H54 (cell line): ENCODE measurements at places on chromosomes 2 and 18.

DNA sequence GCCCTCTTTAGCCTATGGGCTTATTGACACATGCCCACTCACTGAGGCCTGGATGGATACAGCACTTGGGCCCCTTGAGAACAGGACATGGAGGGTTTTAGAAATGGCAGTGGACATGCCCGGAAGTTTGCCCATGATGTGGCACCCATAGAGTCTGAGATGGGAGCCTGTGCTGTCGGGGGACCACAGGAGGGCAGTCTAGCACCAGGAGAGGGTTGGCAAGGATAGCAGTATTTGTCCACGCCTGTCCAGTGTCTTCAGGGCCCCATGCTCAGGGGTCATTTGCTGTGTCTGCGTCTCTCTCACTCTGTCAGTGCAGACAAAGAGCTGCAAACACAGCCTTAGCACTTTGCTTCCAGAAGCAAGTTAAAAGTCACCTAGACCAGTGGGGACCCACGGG lies 48.7 kb downstream of the IL1RL2 start:
- DNase-seq = no peak

GRCh38 chr18:21958707-21959450 lies 210.5 kb upstream of the GATA6 start:
- no peak for DNase-seq

GRCh38 chr2:161571051-161571429 lies 53.2 kb upstream of the SLC4A10 start:
- no peak for DNase-seq

DNA sequence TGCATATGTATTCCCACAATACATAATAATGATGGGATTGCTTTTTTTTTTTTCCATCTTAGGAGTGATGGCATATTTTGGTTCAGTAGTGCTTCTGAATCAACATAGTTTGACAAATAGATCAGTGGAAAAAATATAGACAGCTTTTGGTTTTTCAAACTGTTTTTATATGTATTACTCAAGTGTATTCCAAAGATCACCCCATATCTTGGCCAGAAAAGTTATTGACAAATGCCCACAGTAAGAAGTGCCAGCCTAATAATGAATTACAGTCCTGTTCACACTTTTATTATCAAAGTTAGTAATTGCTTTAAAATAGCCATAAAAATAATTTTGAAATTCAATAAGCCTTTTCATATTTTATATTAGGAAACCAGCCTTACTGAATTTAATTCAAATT lies 95.0 kb downstream of the TMEFF2 start:
- no peak for DNase-seq

GRCh38 chr2:241803387-241804325 lies 5.3 kb upstream of the NEU4 start:
- DNase-seq = no peak

DNA sequence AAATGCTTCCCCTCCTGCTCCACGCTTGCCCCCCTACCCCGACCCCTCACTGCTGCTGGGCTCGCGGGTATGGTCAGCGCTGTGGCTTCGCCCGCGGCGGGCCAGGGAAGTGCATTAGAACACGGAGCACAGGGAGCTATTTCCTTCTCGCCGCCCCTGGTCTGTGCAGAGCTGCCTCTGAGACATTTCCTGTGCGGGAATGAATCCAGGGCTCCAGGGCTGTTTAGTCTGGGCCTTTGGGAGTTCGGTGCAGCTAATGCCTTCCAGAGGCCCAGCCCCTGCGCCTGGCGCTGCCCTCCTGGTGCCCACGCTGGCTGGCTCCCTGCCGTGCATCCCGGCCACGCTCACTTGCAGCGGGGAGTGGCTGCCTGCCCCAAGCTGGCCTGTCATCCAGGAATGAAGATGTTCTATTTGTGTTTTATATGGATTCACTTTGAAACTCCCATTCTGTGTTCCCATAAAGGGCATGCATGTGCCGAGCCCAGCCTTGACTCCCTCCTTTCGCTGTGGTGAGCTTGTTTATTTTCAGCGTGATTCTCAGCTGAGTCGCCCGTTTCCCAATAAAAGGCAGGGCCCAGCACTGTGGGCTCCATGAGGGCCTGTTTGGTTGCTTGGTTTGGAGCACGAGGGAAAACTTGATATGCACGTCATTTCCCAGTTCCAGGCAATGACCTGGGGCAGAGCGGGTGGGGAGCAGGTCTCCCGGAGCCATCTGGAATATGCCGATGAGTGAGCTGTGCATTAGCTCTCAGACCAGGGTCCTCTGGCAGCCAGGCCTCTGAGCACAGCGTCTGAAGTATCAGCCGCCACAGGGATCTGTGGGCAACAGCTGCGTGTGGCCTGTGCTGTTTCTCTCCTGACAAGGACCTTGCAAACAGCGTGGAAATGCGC lies 42.7 kb downstream of the SH3RF3 start:
- peak; percentile 33 for DNase-seq

- no peak for DNase-seq
These were observed 117.9 kb upstream of the ID2 start for GRCh38 chr2:8563814-8564474.

DNA sequence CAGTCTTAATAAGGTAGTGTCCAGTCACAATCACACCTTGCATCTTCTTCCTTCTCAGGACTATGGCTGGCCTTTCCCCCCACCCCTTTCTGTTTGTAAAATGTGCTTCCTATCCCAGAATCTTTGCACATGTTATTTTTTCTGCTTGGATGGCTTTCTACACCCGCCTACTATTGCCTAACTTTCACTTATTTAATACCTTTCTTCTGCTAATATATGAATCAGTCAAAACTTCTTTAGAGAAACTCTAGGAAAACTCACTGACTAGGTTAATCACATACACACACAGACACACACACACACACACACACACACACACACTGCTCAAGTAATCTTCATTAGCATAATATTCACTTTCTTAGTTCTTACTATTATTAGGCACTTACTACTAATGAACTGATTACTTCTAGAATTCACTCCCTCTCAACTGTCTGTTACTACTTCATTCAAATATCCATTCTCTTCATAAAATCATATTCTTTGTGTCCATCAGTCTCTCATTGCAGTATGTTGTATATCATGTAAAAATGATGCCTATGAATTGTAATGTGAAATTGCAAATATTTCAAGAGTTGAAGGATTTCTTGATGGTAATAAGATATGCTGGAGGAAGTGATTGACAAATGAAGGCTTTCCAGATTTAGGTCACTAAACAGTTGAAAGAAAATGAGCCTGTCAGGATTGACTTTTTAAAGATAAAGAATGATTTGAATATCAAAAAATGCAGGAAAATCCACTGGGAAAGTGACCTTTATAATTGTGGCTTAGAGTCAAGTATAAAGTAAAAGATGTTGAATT lies 51.2 kb downstream of the CLIP4 start:
- no peak for DNase-seq

DNA sequence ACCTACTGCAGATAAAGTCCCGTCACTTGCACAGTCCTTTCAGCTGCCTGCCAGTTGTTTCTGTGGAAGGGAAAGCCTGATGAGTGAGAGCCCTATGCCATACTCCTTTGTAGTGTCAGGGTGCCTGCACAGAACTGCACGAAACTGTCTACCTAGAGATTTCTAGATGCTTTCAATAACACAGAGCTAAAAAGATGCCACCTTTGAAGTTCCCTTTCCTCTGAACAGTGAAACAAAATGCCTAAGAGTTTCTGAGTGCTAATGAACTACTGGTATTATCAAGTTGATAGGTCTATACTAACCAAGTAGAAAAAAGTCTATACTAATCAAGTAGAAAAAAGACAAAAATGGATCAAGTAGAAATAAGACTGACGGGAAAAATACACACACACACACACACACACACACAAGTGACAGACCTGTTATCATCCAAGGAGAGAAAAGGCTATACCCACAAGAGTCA lies 79.0 kb downstream of the TLK1 start:
- no peak for DNase-seq

- no peak for DNase-seq
These were observed 98.2 kb downstream of the PDCL3 start for GRCh38 chr2:100660851-100661584.

DNA sequence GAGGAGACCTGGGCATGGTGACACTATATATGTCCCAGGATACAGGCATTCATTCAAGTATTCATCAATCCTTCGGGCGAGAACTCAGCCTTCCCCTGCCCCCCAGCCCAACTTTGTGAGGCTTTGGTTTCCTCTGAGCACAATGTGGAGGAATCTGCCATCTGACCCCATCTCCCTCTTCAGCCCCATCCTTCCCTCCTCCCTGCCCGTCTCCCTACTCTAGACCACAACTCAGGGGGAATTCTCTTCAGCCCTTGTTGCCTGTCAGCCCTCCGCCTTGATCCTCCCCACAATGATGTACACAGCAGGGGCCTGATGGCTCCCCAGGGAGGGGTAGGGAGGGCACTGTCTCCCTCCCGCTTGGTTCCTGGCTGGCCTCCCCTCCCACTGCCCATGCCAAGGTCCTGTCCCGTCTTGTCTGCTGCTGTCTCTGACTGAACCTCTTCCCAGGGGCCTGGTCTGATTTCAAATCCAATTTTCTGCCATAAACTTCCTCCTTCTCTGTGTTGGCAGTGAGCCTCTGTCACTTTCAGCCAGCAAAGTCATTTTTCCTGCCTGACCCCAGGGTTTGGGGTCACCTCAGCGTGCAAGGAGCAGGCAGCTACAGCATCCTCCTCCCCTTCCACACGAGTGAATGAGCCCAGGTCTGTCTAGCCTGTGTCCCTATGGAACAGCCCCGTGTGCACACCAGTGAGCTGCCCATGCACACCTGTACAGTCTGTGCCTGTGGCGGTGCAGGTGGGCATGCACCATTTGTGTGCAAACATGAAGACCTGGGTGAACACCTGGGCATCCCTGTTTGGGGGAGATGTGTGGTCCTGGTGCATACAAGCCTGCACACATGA lies 197.3 kb downstream of the CELF4 start:
- DNase-seq = no peak

DNA sequence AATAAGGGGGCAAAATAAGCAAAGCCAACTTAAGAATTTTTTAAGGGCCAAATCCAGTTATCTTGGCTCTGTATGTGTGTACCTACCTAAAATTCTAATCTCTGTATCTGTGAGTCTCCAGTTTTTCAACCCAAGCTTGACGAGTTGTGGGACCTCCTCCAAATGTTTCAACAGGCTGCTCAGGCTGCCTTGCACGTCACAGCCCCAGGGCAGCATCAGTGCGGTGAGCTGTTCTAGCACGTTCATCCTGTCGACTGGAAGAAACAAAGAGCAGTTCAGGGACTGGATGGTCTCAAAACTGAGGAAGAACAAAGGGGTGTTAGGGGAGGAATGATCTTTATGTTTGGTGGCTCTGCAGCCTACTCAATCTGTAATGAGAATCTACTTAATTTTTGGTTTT lies 29.4 kb downstream of the NLRC4 start:
- DNase-seq = no peak

DNA sequence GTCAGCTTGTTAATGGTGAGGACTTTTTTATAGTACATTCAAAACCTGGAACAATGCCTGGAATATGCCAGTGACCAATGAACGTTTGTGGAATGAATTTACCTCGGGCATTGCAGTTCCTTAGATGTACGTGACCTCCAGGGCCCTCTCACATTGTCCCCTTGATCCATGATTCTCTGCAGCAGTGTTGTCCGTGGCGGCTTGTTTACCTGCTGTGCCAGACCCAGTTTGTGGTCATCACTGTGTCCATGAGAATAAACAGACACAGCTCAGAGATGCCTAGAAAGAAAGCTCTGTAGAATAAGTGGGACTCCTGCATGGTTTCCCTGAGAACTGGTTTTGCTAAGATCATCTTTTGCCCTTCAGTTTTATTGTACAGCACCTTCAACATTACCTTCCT lies 1132.2 kb downstream of the DPP10 start:
- DNase-seq = no peak

GRCh38 chr2:150742094-150742493 lies 254.6 kb upstream of the RND3 start:
- no peak for DNase-seq

DNA sequence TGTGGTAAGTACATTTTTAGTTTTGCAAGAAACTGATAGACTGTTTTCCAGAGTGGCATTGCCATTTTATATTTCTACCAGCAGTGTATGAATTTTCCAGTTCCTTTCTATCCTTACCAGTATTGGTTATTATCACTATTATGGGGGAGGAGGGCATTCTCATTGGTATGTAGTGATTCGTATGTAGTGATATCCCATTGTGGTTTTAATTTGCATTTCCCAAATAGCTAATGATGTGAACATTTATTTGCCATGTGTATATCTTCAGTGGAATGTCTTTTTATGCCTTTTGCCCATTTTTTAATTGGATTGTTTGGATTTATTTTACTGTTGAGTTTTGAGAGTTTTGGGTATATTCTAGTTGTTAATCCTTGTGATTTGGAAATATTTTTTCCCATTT lies 16.9 kb downstream of the EIF5B start:
- DNase-seq = no peak

- no peak for DNase-seq
These were observed 11.4 kb upstream of the TRAPPC8 start for GRCh38 chr18:31954349-31954748.

- no peak for DNase-seq
These were observed 286.2 kb upstream of the TRIB2 start for GRCh38 chr2:12430407-12431133.

DNA sequence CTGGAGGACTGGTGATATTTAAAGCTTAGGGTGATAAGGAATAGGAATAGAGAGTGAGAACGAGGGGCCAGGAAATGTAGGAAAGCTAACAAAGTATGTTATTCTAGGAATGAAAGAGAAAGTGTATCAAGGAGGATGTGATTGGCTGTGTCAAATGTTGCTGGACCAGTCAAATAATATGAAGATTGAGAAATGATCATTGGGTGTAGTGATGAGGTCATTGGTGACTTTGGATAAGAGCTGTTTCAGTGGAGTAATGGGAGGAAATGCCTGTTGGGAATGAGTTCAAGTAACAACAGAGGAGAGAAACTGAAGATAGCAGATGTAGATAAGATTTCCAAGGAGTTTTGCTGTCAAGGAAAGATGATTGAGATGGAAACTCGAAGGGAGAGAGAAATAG lies 74.4 kb downstream of the UBE2E3 start:
- DNase-seq = no peak

DNA sequence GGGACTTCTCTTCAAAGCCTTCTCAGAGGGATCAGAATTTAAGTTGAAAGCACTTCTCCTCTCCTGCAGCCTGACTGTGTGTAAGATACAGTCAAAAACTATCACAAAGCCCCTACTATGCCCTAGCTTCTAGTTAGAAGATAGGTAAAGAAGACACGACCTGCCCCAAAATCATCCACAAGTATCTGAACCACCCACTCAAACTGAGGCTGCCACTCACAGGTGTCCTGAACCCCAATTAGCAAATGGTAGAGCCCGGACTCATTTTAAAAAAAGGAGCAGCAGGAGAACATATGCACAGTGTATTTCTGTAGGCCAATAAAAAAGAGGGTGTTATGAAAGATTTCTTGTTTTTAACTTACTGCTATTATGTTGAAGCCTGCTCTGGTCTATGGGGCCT lies 74.4 kb downstream of the ANKRD44 start:
- DNase-seq = no peak
